ENCODE measurements at places on chromosomes 4 and X.

DNA sequence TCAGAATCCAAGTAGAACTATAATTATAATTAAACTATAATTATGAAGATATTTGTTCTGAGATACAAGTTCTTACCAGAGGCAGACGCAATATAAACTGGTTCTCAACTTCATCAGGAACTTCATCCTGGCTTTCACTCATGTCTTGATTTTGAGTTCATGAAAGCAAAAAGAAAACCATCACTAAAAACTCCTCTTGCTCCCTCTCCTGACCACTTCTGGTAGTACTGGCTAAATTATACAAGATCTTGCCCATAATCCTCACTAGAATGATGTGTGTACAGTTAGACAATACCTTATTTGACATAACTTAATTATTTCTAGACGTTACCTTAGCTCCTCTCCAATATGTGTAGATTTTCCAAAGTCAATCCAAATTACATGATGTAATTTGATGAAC lies 3.7 kb downstream of the TAF7L start:
- DNase-seq: peak; percentile 1

- peak; percentile 81 for DNase-seq
Measured at GRCh38 chrX:154534526-154535322, 11.9 kb downstream of the G6PD start.

- DNase-seq: no peak
Measured at GRCh38 chr4:38080061-38080974, 120.1 kb downstream of the PTTG2 start.

GRCh38 chr4:168293386-168293975 lies 25.1 kb downstream of the DDX60 start:
- DNase-seq: no peak

- peak; percentile 66 for DNase-seq
Measured at GRCh38 chrX:57121162-57121755, at the start of gene SPIN2B. Gene SPIN2B (minus strand): TSS chrX:57121548.

DNA sequence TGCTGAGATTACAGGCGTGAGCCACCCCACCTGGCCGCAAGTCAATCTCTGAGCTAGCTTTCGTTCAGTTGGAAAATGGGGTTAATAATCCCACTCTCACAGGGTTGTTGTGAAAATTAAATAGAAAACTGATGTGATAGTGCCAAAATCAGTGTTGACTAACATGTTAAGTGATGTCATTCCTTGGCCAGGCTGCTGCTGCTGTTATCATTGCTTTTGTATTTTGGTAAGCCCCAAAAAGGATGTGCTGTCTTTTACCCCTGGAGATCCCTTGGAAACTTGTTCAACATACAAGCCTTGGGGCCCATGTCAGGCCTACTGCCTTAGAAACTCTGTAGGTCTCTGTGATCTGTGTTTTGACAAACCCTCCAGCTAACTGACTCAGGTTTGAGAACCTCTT lies 106.3 kb downstream of the AFF1 start:
- no peak for DNase-seq

GRCh38 chrX:19991350-19991718 lies 473 bp upstream of the BCLAF3 start:
- DNase-seq: no peak

DNA sequence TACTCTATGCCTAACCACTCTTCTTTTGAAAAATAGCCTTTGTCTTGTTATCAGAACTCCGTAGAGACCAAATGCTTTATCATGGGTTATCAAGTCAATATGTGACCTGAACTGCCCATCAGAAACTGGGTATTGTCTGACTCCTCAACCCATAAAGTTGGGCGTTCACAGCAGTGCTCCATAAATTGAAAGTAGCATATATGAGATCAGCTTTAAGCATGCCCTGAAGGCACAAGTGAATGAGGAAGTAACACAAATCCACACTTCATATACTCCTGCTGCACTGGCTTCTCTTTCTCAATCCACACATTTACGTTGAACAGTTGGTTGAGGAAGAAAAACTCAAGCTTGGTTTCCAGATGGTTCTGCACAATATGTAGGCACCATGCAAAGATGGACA lies 1106.0 kb downstream of the STIM2 start:
- DNase-seq: no peak

DNA sequence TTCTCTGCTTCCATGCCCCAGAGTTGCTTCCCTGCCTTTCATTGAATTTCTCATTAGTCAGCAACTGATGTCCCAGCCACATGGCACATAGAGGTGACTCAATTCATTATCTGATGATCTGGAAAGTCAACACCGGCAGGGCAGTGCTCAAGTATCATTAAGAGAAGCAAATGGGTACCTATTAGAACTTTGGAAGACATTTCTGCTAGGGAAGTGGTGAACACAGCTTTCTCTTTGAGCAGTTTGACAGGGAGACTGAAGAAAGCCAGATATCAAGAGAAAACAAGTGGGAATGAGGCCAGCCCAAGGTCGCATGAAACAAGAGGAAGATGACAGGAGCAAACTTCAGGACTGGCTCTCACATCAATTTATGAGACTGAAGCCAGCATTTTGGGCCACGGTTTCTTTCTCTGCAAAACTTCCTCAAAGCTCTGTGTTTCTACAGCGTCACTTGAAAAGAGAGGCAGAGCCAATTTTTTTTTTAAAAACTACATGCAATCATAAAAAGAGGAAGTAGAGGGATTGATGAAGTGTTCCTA lies 108.3 kb upstream of the RPS6KA3 start:
- no peak for DNase-seq

GRCh38 chr4:54096295-54096962 lies 3.5 kb upstream of the GSX2 start:
- no peak for DNase-seq

DNA sequence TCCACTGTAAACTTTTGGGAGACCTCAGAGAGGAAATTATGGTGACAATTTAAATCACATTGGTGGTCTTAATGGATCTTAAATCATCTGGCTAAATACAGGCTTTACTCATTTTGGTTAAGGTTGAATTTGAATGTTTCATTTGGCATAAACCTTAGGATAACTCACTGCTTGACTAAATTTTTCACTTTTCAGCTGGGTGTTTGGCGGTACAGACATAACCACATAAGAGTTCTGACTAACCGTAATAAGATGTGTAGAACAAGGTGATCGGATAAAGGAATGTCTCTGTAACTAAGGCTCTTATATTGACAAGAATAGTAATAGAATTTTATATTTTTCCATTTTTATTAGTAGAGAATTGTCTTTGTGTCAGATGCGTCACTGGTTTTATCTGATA lies 281.0 kb downstream of the BMPR1B start:
- no peak for DNase-seq
